ENCODE measurements at places on chromosomes 12 and 14.

GRCh38 chr12:131251336-131252101, 297.8 kb downstream of the ADGRD1 start:
- no peak for DNase-seq

DNA sequence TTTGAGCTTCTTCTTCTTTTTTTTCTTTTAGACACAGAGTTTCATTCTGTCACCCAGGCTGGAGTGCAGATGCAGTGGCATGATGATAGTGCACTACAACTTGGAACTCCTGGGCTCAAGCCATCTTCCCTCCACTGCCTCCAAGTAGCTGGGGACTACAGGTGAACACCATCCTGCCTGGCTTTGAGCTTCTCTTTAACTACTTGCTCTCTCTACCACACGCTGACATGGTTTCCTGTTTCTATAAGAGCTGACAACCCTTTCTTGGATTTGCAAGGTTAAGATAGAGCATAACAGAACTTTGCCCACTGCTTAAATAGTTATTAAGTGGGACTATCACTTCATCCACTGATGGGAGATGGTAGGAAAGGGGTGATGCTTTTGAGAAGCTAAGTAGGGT, 82.4 kb upstream of the SLC38A2 start:
- DNase-seq: no peak

GRCh38 chr14:44041700-44042099, 465.4 kb downstream of the FSCB start:
- no peak for DNase-seq

GRCh38 chr14:102020058-102020971, 55.9 kb downstream of the DYNC1H1 start:
- DNase-seq: no peak

DNA sequence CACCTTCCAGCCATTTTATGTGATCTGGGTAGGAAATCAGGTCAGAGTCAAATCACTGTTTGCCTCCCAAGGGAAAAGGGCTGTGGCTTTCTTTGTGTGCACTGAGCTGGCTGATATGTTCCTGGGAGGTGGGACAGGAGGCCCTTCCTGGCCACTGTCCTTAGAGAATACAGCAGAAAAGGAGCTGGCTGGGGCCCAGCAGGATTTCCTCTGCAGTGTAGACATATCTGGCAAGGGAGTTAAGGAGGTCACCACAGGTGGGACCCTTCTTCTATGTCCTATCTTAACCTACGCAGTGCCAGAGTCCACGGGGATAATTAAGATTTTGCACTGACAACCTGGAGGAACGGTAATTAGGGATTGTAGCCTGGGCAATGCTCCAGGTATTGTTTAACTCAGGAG, 145.3 kb downstream of the NTF3 start:
- DNase-seq: no peak

GRCh38 chr12:47014474-47014873, 64.9 kb upstream of the PCED1B start:
- DNase-seq: no peak

DNA sequence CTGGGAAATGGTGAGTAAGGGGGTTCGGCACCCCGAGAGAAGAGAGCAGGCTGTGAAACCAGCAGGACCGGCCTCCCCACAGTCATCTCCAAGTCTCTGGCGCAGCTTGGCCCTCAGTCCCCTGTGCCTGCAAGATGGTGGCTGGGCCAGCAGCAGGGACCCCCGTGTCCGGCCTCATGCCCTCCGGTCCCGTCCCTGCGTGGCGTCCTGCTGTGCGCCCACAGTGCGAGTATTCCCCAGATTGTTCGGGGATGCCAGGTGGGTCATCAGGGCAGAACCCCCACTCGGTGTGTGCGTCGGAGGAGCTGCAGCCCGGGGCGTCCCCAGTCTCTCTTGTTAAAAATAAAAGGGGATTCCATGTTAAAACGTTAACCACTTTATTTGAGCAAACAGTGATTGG, 216.9 kb upstream of the ALG10B start:
- no peak for DNase-seq

DNA sequence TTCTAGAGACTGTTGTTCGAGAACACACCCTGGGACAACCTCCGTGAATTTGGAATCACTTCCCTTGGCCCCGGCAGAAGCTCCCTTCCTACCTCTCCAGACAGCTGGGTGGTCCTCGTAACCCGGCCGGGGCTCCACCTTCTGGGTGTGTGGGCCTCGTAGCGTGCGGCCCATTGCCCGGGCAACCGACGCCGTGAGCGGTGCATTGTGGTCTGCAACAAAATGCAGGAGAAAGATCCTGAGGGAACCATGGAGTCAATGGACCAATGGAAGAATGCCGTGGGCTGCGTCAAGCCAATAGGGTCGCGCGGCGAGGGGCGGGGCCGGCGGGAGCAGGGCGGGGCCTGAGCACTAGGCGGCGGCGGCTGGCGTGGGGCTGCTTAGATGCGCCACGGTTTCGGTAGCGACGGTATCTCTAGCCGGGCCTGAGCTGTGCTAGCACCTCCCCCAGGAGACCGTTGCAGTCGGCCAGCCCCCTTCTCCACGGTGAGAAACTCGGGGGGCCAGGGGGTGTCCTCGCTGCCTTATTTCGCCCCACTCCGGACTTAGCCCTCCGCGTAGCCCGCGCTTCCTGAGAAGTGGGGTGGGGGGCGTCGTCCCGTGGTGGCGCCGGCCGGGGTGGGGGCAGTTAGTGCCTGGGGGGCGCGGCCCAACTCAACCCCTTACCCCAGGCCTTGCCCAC, at the start of gene DYNLL1:
Gene DYNLL1 (plus strand): TSS at position 383 of the 682 bp plus-strand sequence. CDS start 309 bp downstream, outside the sequence.
- DNase-seq: peak; percentile 98

DNA sequence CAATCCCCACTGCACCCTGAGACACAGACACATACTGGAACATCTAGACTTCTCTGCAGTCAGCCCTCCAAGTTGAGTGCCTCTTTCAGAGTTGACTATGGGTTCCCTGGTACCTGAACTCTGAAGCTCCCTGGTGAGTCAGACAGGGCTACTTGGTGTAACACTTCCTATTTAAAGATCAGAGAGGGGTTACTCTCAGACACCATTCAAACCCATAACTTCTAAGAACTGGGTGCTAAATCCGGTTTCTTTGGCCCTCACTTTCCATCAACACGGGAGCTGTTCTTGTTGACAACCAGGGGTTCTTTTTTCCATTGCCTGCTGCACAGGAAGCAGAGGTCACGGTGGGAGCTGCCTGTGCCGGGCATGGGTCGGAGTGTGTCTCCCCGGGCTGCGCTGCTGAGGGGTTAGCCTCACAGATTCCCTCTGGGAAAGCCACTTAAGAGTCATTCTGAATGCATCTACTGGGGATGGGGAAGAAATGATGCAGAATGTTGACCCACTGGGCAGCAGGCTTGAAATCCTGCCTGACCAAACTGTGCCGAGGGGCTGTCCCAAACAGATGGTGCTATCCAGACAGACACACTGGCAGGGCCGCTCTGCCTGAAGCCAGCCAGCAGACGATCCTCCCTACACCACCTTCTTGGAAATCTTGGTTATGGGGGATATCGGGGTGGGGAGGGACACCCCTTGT, 74.1 kb downstream of the PITPNM2 start:
- peak; percentile 8 for DNase-seq

DNA sequence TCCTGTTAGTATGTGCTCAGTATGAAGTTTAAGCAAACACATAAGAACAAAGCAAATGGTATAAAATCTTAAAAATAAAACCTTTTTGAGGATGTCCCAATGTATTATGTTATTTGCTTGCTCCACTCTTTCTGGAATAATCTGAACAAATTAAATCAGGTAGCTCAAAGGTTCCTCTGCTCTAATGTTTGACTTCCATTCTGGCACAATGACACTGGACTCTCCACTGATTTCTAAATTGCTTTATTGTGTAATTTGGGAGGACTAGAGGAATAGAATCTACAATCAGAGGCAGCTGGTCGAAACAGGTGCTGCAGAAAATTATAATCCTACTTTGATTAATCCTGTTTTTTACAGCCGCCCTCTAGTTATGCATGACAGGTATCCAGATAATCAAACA, 523.7 kb upstream of the FOXG1 start:
- DNase-seq: no peak

- no peak for DNase-seq
Observed at GRCh38 chr12:65696227-65696626, 128.1 kb upstream of the HMGA2 start.

- DNase-seq: no peak
Observed at GRCh38 chr14:23665302-23666016, 29.3 kb downstream of the DHRS2 start.

- DNase-seq: no peak
Observed at GRCh38 chr12:98343002-98343567, 172.3 kb upstream of the TMPO start.

- DNase-seq: no peak
Observed at GRCh38 chr12:132194056-132194455, 49.8 kb downstream of the NOC4L start.

- no peak for DNase-seq
Observed at GRCh38 chr12:1719139-1719538, 28.3 kb downstream of the ADIPOR2 start.

- no peak for DNase-seq
Observed at GRCh38 chr12:57918147-57918546, 23.2 kb upstream of the ATP23 start.

DNA sequence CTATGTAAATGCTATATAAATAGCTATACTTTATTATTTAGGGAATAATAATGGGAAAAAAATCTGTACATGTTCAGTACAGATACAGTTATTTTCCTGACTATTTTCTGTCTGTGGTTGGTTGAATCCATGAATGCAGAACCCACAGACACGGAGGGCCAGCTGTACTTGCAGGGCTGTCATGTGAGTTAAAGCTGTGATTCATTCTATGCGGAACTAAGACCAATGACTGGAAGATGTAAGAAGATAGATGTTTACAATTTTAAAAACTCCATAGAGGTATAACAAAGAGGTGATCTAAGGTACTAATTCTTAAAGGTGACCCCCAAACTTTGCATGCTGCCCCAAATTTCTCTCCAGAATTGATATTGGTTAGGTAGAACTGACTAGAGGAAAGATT, 14.6 kb downstream of the PCNX4 start:
- DNase-seq: no peak

GRCh38 chr14:29684926-29685325, 242.7 kb downstream of the PRKD1 start:
- DNase-seq: no peak

DNA sequence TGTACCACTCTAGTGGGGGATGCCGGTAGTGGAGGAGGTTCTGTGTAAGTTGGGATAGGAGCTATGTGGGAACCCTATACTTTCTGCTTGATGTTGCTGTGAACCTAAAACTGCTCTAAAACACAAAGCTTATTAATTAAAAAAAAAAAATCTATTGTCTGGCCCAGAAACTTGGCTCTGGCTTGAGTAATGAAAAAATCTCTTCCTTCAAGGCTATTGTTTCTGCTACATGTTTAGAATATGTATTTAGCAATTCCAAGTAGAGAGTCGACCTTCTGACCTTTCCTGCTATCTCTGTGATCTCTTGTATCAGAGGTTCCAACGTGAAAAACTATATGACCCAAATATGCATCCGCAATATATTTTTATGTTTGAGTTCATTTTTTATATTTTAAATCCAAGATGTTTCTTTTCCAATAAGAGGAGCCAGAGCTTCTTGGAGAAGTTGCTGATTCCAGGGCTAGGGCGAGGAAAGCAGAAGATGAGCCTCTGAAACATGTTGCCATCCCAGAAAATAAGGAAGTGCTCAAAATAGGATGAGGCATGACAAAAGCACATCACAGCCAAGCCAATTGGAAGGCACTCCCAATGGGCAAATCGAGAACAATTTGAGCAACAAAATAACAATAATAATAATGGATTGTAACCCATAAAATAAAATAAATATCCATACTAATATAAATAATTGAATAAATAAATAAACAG, 184.6 kb upstream of the TMEM260 start:
- no peak for DNase-seq

GRCh38 chr12:119019166-119019565, 37.8 kb downstream of the SRRM4 start:
- DNase-seq: no peak

- peak; percentile 16 for DNase-seq
Observed at GRCh38 chr12:118035190-118036041, 18.9 kb downstream of the RFC5 start.

DNA sequence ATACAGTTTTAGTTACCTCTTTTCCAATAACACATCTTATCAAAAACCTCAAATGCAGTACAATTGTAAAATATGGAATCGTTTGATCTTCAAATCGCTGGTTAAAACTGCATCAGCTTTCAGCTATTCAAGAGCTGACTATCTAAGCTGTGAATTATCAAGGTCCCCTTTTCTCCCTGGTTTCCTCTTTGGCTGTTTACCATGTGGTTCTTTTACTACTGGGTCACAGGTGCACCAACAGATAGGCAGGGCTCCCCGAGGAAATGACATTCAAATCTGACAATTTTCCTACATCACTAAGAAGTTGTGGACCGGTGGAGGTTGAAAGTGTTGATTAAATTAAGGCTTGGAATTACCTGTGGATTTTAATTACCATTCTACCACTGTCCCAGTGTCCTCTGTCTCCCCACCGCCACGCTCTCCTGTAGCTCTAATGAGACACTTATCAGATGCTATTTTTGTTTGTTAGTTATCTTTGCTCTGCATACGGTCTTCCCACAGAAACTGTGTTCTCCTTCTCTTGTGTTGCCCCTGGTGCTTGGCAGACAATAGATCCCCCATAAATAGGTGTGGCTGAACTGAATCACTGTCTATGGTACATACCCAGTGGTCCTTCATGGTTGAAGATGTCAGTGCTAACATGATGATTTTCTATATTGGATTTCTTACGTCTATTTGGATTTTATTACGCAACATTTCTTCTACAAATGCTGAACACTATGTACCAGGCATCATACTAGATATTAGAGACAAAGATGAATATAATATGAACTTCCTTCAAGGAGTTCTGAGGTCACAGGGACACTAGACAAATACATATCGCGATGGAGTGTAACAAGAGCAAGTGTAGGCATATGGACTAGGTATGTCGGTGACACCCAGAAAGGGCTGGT, 20.9 kb upstream of the PLXNC1 start:
- DNase-seq: no peak

GRCh38 chr12:3236345-3237187, 159.4 kb downstream of the TSPAN9 start:
- DNase-seq: no peak

GRCh38 chr12:22494319-22494718, 50.0 kb downstream of the C2CD5 start:
- no peak for DNase-seq

DNA sequence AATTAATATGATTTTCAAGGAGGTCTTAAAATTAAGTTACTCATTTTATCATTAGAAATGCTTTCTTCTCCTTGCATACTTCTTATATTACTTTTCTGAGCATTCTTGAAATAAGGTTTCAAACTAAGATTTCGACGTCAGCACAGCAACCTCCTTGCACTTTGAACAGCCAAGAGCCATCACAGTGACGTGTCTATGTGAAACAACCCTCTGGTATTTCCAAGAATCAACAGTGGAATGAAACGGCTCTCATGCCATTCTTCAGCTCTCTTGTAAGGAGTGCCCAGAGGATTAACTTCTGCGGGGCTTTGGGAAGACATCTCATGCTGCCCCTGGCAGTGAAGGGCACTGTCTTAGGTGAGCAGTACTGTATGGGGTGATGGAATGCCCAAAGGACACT, 109.2 kb downstream of the EFCAB11 start:
- DNase-seq: no peak
